ENCODE measurements at places on chromosomes 5 and 9.

- peak; percentile 28 for DNase-seq
Observed at GRCh38 chr5:119080936-119081335, 10.0 kb downstream of the DMXL1 start.

DNA sequence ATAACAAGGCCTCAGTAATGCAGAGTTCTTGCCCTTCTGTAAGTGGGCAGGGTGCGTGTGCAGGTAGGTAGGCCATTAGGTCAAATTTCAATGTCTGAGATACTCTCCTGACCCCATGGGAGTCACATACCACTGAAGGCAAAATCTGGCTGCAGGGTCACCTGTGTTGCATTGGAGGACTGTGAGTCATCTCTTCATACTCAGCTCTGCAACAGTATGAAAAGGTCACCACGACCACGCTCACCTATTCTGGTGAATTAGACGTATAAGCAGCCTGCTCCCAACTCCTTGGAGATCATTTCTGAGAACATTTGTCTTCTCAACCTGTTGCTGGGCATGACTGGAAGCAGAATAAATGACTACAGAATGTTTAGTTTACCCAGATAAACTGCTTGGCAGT, 599.8 kb downstream of the PDE4D start:
- no peak for DNase-seq

- DNase-seq, result no peak
Observed at GRCh38 chr9:8632493-8632892, 832.9 kb upstream of the DMAC1 start.

DNA sequence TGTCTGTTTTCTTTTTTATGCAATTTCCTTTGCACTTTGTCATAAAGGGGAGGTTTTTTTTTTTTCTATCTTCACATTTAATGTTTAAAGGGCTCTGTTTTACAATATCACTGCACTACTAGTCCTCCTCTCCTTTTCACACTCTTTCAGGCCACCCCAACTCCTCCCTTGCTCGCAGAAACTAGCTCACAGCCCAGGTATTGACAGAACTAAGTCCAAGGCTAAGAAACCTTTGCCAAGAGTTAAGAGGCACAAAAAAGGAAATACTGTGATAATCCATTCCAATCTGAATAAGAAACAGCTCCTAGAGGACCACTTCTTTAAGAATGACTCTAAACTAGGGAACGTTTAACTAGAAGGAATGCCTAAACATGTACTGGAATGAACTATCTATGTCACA, 1.1 kb upstream of the FGF10 start:
- DNase-seq, result no peak

DNA sequence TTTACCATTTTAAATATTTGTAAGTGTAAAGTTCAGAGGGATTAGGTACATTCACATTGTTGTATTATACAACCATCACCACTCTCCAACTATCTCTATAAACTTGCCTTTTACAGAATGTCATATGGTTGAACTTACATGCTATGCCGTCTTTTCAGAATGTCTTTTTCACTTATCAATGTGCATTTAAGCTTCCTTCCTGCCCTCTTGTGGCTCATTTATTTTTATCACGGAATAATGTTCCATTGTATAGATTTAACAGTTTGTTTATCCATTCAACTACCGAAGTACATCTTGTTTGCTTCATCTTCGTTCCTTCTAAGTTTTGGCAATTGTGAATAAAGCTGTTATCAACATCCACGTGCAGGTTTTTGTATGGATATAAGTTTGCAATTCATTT, 133.3 kb upstream of the C6 start:
- peak; percentile 7 for DNase-seq

DNA sequence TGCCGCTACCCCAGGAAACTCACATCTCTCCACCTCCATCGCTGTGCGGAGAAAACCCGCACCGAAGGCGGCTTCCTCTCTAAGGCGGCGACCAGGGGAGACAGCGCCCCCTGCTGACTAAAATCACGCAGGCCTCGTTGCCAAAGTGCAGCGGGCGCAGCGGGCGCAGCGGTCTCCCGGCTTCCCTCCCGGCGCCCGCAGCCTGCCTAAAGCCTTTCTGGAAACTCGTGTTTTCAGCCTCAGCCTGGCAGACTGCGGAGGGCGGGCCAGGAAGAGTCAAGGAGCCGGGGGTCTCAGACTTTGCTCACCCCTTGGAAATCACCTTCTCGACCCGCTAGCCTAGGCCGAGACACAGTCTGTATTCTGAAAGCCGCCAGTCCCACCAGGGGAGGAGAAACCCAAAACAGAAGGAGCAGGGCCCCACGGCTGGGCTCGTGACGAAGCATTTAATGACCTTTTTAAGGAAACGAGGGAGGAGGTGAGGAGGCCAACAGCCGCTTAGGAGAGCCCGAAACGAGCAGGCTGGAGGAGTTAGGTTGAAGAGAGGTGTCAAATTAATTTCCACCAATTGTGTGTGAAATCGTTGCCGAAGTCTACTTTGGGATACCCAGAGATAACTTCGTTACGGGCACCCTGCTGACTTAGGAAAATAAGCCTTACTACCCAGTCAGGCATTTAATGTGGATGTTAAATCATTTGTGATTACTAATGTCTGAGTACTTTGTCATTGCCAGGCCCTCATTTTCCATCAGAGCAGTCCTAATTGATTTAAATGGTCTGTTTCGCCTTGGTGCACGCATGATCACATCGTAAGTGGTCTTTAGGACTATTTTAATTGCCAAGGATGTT, 7.3 kb upstream of the FOXB2 start:
- DNase-seq, result peak; percentile 15

DNA sequence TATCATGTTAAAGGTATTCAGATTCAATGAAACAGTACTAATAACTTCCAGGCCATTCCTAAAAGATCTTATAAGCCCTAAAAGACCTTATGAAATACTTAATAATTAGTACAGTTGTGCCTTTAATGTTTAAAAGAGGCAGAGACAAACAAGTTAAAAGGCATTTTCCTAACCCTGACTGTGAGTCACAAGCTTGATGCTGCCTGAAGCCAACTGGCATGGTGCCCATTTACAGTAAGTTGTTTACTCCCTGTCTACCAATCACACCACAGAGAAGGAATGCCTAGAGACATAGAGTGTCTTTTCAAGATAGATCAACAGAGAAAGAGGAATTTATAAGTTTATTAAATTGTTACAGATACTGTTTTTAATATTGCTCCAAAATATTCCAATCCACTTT, 47.8 kb downstream of the NR3C1 start:
- peak; percentile 92 for DNase-seq

DNA sequence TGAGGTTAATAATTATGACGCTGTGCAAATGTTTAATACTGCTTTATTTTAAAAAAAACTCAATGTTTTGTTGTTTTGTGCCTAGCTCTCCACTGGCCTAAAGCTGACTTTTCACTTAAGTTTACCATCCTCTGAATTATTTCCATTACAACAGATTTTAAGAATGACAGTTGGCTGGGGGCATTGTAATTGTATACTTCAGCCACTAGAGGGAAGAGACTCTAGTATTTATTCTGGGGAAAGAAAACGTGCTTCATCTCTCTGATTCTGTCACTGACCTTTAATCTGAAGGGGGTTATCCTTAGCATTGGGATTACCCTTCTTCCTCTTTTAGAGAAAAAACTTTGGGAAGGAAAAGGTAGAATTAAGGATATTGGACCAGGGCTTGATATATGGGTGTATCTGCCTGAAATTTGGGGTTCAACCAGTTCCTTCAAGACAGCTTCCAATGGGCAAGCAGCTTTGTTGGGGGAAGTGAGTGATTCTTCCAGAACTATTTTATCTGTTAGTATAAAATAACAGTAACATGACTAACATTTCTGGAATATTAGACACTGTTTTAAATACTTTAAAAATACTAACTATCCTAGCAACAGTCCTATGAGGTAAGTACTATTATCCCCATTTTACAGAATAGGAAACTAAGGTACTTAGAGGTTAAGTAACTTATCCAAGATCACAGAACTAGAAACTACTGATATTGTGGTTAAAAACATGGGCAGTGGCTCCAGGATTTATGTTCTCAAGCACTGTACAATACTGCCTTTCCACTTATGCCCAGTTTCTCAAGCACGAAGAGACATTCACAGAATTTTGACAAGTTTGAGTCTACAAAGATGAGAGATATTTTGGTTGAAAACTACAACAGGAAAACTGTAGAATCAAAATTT, 208.4 kb downstream of the CD180 start:
- DNase-seq, result peak; percentile 29

DNA sequence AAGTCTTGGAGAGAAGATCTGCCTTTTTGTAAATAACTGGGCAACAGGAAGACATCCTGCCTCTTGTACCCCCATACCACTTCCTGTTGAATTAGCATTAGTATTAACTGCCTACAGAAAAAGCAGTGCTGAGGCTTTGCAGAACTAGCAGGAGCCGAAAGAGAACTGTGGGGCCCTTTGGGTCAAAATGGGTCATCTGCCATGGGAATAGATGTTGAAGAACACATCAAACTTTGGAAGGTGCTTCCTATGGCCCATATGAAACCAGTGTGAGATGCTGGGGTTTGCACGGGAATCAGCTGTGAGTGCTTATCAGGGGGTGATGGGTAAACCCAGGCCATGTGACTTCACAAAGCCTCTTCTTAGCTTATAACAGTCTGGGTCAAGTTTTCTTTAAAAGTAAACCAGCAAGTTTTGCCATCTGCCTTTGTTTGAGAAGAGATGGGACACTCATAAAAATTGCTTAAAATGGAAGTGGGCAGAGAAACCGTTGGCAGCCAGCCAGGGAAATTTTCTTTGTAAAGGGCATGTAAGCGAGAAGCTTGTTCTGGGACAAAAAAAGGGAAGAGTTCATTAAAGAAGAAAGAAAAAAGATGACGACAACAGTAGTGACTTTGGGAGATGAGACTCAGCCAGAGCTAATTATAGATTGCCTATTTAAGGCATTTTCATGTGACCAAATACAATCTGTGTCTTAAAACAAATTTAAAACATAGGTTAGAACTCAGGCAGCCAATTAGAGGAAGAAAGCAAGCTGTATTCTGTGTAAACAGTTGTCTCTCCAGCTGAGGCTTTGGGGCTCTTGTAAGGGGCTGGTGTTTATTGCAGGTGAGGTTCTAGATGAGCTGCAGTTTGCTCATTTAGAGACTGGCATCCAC, 4.4 kb downstream of the SLC25A25 start:
- DNase-seq, result peak; percentile 76

DNA sequence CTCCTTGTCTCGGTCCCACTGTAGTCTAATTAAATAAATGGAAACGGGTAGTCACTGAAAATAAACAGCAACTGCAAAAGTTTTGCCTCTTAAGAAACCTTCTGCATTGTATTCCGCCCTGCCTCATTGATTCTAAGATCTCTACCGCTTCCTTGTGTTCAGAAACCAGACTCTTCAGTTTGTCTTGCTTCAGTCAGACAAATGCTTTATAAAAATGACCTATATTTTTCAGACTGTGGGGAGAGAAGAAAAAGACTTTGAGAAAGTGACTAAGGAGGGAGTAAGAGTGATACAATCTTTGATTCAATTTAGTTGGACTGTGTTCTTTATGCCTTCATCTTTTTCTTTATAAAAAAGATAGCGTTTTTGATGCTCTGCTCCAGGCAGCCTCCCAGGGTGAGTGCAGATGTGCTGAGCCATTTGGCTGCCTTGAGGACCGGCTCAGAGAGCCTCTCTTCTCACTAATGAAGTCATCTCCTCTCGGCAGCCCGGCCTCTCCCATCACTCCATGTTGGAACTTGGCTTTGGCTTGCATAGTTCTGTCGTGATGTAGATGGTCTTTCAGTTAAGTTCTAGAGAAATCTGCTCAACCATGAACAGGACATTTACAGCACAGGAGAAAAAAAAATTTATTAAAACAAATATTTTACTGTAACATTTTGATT, 4.0 kb upstream of the VCAN start:
- DNase-seq, result peak; percentile 70

DNA sequence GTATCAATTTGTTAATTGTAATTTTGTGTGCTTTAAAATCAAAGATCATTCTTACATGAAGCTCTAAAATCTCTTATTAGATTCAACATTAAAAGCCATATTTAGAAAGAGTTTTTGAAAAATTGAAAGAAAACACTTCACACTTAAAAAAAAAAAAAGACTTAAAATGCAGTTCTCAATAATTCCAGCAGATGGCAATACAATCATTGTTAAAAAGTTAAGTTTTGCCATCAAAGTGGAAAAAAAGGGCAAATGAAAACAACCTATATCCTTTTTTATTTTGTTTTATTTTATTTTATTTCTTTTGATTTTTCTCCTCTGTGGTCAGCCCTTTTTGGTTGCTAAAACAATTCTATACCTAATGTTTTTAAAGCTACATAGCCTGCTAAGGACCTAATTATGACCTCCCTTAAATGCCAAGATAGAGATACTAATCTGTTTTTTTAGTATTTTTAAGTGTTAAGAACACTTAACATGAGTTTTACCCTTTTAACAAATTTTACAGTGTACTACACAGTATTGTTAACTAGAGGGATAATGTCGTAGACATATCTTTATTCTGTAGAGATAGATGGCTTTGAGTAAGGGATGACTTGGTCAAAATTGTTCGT, 154.2 kb upstream of the DAB2 start:
- peak; percentile 39 for DNase-seq

DNA sequence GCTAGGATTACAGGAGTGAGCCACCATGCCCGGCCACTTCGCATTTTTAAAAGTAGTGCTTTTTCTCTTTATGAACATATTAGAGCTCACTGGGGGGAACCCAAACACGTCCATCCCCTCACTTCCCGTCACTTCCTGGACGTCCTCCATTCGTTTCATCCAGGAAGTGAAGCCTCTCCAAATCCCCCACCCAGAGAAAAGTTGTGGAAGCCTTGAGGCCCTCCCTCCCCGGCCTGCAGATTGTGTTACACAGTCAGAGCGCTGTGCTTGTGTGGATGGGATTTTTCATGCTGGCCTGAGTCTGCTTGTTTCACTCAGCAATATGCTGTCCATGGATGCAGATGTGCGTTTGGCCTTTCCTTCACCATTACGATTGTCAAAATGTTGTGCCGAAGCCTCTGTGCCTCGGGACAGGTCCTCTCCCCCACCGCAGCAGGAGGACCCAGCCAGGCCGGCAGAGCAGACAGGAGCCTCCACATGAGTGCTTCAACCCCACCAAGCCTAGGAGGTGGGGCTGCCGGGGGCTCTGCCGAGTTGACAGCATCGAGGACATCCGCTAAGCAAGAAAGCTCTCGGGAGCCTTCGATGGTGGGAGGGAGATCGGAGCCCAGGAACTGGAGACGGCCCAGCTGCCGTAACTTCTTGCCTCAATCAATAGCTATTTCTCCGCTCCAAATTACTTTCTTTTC, 121.6 kb upstream of the PPP1R26 start:
- DNase-seq, result no peak

DNA sequence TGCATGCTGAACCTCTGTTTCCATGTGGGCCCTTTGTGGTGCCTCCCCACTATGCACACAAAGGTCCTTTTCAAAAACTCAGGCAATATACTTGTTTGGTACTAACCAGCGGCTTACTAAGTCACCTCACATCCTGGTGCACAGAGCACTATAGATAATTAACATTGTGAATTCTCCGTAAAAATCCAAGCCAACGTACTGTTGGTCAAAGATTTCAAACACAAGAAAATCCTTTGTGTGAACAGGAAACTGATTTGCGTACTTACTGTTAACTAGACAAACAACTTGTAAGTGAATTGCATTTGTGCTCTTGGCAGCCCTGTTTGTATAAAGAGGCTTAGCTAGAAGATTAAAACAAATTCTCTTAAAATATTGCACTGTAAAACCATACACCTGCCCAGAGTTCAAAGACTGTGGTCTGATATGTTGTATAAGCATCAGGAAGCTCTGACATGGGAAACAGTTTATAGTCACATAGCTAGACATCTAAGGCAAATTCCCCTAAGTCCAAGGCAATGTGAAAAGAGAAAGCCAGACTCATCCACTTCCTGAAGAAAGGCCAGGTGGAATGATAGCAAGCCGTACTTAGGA, 125.0 kb upstream of the SLC12A2 start:
- DNase-seq, result no peak

- DNase-seq, result peak; percentile 24
Observed at GRCh38 chr9:20512636-20513035, 109.7 kb downstream of the MLLT3 start.

- no peak for DNase-seq
Observed at GRCh38 chr5:54696346-54696745, 178.8 kb downstream of the SNX18 start.

All from AG10803 (cell line).